MM.1S (cell line): ENCODE measurements at places on chromosomes 16 and 17.

DNA sequence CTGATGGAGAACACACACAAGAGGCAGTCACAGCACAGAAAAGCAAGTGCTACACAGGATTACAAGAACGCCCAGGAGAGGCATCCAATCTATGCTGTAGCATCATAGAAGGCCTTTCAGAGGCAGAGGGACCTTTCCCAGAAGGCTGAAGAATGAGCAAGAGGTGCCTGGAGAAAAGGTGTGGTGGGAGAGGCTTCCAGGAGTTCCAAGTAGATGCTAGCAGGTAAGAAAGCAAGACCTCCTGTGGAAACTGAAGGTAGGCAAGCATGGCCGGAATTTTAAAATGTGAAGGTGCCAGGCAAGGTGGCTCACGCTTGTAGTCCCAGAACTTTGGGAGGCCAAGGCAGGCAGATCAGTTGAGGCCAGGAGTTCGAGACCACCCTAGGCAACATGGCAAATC lies 2.1 kb downstream of the ARHGAP17 start:
- DNase-seq, result no peak

- DNase-seq, result no peak
Observed at GRCh38 chr16:84548971-84549844, 44.7 kb upstream of the MEAK7 start.

DNA sequence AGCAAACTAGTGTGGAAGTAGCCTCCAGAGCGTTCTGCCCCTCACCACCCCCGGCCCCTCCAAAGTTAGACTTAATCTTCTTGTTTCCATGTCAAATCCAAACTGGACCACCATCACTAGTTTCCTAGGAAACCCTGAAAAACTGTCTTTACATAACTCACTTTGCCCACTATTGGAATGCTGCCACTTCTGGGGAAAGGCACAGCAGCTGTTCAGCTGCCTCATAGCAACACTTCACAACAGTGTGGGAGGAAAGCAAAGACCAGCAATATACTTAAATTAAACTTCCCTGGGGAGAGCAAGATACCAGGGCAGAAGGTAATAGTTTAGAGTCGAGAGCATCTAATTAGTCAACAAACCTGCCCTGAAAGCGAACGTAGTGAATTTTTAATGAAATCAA lies 452.2 kb downstream of the KCNJ2 start:
- DNase-seq, result no peak

GRCh38 chr17:61507383-61508066 lies 55.3 kb downstream of the TBX4 start:
- no peak for DNase-seq

DNA sequence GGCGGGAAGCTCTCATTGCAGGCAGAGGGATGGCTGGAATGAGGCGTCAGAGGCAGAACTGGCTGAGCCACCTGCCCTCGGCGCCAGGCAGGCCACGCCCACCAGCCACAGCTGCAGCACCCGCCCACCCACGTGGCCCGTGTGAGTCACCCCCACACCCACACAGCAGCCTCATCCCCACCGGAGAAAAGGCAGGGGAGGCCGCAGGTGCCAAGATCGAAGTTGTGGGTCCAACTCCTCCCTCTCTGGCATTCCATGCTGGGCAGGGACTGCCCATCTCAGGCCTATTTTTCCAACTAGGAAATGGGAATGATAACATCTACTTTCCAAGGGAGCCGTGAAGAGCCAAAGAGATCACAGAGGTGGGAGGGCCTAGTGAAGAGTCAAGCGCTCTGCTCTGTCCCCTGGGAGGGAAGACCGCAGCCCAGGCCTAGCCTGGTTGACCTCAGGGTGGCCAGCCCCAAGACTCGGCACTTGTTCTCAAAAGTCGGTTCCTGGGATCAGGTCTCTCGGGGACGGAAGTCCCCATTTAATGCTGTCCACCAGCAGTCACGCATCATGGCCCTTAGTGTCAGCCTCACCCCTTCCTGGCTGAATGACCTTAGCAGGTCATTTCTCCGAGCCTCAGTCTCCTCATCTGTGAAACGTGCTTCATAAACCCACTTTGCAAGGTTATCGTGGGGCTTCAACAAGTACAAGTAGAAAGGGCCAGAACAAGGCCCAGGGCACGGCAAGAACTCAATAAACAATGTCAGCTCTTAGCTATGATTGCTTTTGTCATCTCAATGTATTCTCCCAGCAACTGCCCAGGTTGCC lies at the start of gene TRPV3:
TSS of gene TRPV3 (minus strand) at position 45 of the 816 bp plus-strand sequence. CDS start 2,962 bp downstream, outside the sequence.
- peak; percentile 88 for DNase-seq

DNA sequence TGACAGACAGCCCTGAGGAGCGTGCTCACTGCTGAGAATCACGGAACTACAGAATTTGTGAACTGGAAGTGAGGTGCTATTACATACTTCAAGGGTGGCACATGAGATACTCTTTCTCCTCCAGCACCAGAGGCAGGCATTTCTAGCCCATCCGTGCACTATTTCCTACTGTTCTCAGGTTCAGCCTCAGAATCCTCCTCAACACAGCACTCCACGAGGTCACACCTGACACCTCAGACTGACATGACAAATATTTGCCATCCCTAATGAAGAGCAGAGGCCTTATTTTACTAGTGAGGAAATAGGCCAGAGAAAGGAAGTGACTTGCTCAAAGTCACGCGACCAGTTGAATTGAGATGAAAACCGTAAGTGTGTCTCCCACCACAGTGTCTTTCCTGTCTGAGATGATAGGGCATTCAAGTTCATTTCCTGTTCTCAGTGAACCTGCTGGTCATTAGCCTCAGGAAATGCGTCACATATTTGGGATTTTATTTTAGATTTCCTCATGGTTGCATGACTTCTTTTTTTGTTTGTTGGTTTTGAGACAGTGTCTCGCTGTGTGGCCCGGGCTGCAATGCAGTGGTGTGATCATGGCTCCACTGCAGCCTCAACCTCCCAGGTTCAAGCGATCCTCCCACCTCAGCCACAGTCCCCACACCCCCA lies 23.6 kb downstream of the SEZ6 start:
- peak; percentile 87 for DNase-seq

DNA sequence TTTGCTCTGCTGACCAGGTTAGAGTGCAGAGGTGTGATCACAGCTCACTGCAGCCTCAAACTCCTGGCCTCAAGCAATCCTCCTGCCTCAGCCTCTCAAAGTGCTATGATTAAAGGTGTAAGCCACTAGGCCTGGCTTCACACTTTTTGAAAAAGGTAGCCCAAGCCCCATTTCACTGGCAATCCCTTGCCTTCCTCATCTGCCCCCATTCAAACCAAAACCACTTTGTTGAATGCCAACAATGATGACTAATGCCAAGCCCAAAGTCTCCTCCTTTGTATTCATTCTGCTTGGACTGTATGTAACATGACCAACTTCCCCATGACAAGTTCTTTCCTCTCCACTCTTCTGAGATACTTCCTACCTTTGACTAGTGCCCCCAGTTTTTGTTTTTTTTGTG lies 33.1 kb downstream of the N4BP1 start:
- no peak for DNase-seq

DNA sequence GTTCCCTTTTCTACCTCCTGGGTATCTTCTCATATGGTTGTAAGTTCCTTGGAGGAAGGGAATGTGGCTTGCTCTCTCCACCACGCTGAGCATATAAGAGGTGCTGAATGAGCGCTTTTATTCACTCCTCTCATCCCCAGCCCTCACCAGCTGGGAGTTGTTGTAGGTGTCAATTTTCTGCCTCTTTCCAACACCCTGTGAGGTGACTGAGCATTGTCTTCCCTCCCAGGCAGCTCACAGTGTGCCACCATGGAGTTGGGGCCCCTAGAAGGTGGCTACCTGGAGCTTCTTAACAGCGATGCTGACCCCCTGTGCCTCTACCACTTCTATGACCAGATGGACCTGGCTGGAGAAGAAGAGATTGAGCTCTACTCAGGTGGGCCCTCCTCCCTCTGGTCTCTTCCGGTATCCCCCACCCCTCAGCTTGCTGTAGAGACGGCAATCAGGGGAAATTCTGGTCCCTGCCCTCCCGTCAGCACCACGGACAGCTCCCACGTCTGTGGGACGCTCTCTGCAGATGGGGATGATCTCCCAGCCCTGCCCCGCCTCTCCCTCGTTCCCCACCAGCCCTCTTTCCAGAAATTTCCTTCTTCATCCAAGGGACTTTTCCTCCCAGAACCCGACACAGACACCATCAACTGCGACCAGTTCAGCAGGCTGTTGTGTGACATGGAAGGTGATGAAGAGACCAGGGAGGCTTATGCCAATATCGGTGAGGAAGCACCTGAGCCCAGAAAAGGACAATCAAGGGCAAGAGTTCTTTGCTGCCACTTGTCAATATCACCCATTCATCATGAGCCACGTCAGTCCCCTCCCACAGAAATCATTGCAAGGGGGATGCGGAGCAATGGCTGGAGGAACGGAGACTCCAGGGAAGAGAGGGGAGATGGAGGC lies 18.3 kb downstream of the CIITA start:
- DNase-seq, result no peak
